Astrocyte of the spinal cord (primary cell): ENCODE measurements at places on chromosomes 4 and X.

GRCh38 chr4:31995943-31996901 is 1276.1 kb downstream of the PCDH7 start:
- no peak for DNase-seq

DNA sequence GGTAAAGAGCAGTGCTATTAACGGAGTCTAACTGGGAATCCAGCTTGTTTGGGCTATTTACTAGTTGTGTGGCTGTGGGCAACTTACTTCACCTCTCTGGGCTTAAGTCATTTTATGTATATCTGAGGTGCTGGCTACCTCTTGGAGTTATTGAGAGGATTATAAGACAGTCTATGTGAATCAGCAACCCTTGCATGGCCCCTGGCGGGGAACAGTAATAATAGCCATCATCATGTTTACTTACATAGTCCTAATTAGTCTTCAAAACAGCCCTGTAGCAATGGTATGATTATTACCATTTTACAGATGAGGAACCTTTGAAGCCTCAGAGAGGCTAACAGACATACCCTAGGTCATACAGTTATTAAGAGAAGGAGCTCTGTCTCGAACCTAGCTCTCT is 1.5 kb downstream of the HPRT1 start:
- DNase-seq: no peak

- peak; percentile 33 for DNase-seq
These were observed 9.9 kb downstream of the TADA2B start for GRCh38 chr4:7052923-7053715.

- no peak for DNase-seq
These were observed 313.2 kb downstream of the RAPGEF2 start for GRCh38 chr4:159416073-159416472.

DNA sequence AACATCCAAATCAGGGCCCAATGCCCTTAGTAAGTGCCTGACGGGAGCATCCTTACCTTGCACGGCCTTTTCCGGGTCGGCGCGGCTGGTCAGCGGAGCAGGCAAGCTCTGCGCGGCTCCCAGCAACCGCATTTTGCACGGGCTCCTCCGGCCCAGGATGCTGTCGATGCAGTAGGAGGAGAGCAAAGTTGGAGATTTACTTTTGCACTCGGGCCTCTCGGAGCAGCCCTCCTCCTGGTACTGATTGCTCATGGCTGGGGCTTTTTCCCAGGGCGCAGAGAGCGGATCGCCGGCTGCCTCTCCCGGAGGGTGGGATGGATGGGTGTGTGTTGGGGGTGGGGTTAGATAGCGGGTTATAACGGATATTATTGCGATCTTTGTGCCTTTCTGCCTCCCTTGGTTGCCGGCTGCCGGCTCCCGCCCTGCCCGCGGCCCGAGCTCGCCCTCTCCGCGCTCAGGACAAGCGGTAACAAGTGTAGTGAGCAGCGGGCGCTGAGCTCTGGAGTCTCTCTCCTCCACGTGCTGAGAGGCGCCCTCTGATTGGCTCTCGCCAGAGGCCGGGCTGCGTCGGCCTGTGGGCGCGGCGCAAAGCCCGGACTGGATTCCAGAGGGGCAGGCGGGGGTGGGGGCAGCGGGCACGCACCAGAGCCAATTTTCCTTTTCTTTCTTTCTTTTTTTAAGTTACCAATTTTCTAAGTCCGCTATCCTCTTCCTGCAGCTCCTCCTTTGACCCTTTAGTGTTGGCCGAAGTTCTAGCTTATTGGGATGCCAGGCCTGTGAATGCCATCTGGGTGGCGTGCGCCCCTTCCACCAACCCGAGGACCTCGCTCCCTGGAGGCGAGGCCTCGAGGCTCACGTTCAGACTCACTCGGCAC is at the start of gene ARX:
Gene ARX, minus strand, starts transcription at position 480 of the 875 bp plus-strand sequence. Its CDS starts 228 bp downstream, at position 252.
- DNase-seq: peak; percentile 63

GRCh38 chrX:97539970-97540519 is 656.3 kb downstream of the RPA4 start:
- no peak for DNase-seq

DNA sequence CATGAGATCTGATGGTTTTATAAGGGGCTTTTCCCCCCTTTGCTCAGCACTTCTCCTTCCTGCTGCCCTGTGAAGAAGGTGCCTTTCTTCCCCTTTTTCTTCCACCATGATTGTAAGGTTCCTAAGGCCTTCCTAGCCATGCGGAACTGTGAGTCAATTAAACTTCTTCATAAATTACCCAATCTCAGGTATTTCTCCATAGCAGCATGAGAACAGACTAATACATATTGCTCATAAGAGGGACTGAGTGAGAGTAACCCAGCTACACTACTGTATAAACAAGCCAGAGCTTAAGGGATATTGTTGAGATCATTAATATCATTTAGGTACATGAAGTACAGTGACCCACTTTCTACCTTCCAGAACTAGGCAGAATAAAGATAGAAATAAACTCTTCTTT is 102.9 kb downstream of the TEX13A start:
- no peak for DNase-seq

DNA sequence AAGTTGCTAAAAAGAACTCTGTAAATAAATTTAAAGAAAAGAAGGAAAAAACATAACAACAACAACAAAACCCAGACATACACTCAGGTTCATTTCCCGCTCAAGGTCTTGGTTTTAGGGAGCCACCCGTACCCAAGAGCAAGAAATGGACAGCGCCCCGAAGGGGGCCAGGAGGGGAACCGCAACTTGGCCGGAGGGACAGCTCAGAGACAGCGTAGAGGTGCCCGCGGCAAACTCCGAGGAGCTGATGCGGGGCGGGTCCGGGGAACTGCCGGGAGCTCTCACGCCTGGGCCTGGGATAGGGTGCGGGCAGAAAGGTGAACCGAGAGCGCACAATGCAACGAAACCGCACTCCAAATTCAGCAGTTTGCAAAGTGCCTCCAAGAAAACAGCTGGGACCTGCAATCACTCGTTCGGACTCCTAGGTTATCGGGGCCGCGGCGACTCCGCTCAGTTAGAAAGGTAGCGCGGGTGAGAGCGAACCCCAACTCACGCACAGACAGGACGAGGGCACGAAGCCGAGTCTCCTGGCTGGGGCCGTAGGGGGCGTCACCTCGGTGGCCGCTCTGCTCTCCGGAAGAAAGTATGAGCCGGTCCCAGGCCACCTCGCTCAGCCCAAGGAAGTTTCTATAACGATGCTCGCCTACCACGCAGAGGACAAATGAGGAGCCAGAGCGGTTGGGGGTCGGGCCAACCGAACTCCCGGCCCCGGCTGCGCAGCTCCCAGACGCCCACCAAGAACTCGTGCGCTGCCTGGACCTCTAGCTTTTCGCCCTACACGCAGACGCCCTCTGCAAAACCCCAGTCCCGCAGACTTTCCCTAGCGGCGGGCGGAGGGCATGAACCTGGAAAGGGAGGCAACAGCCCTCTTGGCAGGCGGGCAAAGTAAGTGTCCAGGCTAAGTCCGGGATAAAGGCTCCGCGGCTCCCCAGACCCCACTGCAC is 1.4 kb downstream of the NDNF start:
- DNase-seq: no peak

GRCh38 chr4:30840571-30840970 is 120.4 kb downstream of the PCDH7 start:
- peak; percentile 70 for DNase-seq

DNA sequence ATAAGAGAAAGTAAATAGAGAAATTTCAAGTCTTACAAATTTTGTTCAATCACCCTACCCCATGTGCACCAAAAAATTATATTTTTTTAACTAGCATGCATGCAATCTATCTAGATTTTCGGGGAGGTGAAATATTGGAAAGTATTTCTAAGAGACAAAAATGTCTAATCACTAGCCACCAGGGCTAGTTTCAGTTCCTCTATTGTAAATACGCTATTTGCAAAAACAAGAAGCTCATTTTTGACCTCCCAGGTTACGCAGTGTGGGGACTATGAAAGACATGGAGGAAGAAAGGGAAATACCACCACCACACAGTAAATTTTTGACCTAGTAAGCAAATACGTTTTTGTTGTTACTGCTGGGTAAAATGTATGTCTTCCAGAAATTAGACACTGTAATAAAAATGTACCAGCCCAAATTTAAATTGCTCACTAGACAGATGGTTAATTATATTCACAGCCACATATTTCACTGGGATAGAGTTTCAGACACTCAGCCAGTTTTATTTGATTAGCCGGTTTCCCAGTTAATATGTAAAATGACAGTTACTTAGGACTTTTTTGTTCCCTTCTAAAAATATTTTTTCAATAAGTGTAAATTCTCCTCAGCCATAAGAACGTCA is 2.2 kb downstream of the NEXMIF start:
- DNase-seq: no peak

DNA sequence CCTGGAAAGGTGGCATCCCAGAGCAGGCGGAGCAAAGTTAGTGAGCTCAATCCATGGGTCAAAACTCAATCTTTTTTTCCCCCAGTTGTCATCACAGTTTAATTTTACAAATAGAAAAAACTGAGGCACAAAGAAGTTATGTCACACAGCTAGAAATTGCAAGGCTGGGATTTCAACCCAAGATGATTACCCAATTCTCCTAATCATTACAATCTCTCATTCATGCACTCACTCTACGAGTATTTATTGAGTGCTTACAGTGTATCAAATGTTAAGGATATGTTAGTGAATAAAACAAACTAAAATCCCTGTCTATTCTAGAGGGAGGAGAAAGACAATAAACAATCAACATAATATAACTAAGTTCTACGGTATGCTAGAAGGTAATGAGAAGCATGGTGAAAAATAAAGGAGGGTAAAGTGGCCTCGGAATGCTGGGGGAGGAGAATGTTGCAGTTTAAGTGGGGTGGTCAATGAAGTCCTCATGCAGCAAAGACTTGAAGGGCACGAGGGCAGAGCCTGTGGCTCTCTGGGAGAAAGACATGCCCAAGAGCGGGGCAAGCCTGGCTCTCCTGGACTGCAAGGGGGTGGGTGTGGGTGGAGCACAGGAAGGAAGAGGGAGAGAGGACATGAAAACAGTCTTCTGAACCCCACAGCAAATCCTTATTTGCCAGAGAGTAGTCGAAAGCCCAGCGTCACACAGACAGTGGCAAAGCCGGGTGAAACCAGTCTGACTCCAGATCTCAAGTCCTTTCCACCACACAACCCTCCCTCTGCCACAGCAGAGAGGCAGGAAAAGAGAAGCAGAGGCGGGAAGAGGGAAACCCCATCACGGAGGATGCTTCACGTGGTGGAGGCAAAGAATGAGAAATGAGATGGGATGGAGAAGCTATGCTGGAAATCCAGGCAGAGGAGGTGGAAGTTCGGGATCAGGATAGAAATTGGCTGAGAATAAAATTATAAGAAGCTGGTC is 48.3 kb downstream of the RAB33B start:
- DNase-seq: no peak

- DNase-seq: peak; percentile 66
These were observed 16.1 kb upstream of the TBC1D14 start for GRCh38 chr4:6893449-6894085.

- DNase-seq: no peak
These were observed 11.9 kb upstream of the ZNF157 start for GRCh38 chrX:47358387-47359065.

- DNase-seq: no peak
These were observed 93.1 kb downstream of the STK32B start for GRCh38 chr4:5144384-5144783.
